ENCODE measurements at places on chromosomes 1 and 21. TPM values are rescaled to one million over a fixed set of nuclear protein-coding genes. Genes with fewer than 3 reads are reported as not detected.

DNA sequence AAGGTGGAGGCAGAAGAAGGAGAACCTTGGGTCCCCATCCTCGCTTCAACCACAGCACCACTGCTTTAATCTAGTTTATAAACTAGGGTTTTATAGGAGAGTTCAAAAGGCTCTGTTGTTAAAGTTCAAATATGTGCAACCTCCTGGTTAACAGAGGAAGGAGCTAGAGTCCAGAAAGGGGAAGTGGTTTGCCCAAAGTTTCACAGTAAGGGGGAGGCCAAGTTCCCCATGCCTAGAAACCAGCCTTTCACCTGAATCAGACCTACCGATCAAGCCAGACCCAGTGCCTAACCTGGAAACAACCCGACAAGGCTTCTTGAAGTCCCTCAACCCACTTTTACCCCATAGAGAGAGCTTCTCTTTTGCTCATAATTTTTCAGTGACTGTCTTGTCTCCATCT is 106.5 kb downstream of the PLPP3 start:
- H3K27me3 ChIP-seq = no peaks in the 10 kb centered on the region
- peaks cover 4% of the 10 kb centered on the region for H3K4me1 ChIP-seq
- DNase-seq = no peak

- no peak overlapping the region for H3K27ac ChIP-seq
- H3K4me3 ChIP-seq = no peak overlapping the region
- H3K36me3 ChIP-seq = peaks cover 3% of the 10 kb centered on the region
- H3K4me1 ChIP-seq = no peaks in the 10 kb centered on the region
- no peaks in the 10 kb centered on the region for H3K27me3 ChIP-seq
Measured at GRCh38 chr1:94191216-94191615, 46.2 kb downstream of the ARHGAP29 start.

KDF1 gene
- not detected for total RNA-seq

- peaks cover 29% of the 10 kb centered on the region for H3K4me1 ChIP-seq
- H3K36me3 ChIP-seq = peaks cover 46% of the 10 kb centered on the region
- H3K27ac ChIP-seq = no peak overlapping the region
Measured at GRCh38 chr21:45162115-45162514, 87.7 kb downstream of the ADARB1 start.
